ENCODE measurements at places on chromosomes 7 and 10.
A peak's percentile ranks its signal among the peaks of the same experiment; 100 is the strongest.

GRCh38 chr10:27503498-27504006, 552 bp upstream of the RAB18 start:
- DNase-seq, result no peak

DNA sequence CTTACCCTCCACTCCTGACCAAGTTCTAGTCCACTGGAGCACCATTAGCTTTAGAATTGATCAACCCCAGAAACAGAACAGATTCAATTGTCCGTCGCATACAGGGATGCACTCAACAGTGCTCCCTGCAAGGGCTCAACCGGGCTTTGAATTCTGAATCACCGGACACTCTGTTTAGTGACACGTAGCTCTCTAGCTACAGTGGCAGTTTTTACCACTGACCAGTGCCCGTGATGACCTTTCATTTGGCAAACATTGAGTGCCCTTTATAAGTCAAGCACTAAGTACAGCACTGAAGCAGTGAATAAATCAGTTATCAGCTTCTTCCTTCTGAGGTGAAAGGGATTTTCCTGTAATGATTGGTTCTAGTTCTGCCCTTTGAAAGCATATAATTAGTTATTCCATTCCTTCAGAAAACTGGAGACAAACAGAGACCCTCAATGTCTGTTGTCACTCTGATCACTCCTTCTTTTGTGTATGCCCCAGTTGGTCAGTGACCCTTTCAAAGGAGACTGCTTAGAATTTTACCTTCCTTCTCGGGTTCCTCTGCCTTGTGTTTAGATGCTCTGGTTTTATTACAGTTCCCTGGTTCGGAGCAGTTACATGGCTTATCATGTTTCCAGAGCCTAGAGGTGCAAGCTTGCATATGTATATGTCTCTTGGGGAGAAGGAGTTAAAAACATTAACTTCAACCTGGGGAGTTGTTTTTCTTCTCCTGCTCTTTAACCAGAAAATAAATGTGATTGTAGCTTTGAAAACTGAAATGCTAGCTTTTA, 68.9 kb downstream of the ZNF365 start:
- no peak for DNase-seq

- DNase-seq, result no peak
Observed at GRCh38 chr7:155356323-155357105, 58.8 kb downstream of the INSIG1 start.

- peak; percentile 56 for DNase-seq
Observed at GRCh38 chr7:33982425-33982786, 77.1 kb downstream of the BMPER start.

DNA sequence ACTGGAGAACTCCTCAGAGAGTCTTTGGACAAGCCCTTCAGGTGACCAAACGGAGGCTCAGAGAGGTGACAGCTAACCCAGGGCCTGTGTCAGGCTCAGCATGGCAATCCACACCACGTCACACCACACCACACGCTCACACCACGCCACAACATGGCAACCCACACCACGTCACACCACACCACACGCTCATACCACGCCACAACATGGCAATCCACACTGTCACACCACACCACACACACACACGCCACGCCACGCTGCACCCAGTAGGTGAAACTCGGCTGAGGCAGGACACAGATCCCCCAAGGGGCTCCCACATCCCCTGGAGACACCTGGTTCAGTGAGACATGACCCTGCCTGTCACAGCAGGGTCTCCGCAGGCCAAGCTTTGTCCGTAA, 107.3 kb downstream of the PDGFA start:
- DNase-seq, result no peak

GRCh38 chr7:33831389-33832141, 73.8 kb upstream of the BMPER start:
- DNase-seq, result peak; percentile 32

GRCh38 chr7:44112997-44113763, 9.0 kb downstream of the AEBP1 start:
- no peak for DNase-seq

DNA sequence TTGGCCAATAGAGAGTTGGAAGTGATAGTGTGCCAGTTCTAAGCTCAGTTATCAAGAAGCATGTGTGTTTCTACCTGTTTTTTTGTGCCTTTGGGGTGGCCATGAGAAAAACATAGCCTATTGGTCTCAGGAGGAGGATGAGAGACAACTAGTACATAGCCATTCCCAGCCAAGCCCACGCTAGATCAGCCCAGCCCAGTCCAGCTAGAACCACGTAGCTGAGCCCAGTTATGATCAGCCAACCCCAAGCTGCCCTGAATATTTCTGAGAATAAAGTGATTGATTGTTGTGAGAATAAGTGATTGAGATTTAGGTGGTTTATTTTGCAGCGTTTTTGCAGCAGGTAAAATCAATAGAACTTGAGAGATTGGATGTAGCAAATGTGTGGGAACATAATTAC, 15.9 kb downstream of the SORCS3 start:
- no peak for DNase-seq

DNA sequence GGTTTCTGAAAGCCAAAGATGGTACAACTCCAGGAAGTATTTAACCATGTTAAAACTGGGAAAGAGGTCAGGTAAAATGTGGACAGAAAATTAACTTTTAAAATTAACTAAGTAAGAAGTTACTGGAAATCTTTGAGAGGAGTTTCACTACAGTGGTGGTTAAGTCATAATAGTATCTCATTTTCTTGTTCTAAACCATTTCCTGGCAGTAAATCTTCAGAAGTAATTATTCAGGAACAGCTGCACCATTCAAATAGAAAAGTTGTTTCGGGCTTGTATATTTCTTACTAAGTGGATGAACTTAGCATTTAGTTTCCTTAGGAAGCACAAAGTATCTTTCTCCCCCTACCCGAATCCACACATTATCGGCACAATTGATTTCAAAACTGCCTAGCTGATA, 27.1 kb downstream of the COPG2 start:
- no peak for DNase-seq

DNA sequence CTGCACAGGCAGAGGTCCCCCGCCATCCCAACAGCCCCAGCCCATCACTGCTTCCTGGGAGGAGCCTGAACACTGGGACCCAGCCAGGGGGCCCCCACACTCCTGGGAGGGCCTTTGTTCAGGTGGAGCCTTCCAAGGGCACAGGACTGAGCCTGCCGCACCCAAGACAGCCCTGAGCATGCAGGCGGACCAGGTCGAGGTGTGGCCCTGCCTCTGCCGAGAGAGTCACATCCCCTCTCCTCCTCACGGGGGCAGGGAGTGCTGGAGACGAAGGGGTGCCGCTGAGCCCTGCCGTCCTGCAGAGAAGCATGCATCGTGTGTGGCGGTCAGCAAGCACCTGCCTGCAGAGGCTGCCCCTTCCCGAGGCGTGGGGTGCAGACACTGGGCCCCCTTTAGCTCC, 7.3 kb upstream of the MAFK start:
- no peak for DNase-seq

DNA sequence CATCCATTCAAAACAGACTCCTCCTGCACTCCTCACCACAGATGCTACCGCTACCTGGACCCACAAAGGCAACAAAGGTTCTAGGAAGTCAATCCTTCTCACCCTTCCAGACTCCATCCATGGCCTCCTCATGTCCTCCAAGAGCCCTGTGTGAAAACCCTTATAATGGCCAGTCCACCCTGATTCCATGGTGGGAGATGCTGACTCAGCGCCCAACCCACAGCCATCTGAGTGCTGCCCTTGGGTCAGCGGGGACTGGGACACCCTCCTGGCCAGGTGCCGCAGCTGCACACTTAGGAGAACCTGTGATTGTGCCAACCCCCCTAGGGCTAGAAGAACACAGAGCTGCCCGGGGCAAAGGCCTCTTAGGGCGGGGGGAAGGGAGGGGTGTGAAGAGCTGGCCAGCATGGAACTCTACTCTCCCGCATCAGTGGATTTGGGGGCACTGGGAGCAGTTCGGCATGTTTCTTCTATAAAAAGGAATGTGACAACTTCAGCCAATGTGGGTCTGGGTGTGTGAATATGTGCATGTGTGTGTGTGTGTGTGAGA, 25.4 kb downstream of the TMEM273 start:
- no peak for DNase-seq

DNA sequence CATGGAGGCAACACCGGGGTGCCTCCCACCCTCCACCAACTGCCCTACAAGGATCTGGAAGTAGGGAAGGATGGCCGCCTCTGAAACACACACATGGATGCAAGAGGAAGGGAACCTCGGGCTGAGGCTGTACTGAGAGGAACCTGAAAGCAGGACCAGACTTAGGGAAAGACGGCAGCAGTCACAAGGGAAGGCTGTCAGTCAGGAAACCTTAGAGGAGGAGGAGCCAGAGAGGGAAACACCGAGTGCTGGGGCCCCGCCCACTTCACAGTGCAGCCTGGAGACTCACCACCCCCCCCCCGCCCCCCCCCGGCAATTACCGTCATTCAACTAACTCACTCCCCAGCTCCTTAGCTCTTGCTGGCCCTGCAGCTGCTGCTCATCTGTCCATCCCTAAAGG, 2.5 kb downstream of the CYREN start:
- no peak for DNase-seq

GRCh38 chr7:31492086-31492485, 21.8 kb upstream of the ITPRID1 start:
- no peak for DNase-seq

DNA sequence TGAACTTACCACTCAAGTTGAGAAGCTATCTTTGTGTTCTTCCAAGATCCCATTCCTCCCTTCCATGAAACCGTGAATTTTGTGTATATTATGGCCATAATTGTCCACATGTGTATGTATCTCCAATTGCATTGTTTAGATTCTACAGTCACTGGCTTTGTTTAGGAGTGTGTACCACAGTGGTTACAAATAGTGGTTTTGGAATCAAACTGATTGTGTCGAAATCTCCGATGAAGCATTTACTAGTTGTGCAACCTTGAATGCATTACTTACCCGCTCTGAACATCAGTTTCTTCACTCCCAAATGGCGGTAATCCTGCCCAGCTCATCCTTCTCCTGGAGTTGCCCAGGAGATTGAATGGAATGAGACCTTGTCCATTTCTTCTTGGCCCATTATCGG, 145.0 kb upstream of the ZNF32 start:
- no peak for DNase-seq

DNA sequence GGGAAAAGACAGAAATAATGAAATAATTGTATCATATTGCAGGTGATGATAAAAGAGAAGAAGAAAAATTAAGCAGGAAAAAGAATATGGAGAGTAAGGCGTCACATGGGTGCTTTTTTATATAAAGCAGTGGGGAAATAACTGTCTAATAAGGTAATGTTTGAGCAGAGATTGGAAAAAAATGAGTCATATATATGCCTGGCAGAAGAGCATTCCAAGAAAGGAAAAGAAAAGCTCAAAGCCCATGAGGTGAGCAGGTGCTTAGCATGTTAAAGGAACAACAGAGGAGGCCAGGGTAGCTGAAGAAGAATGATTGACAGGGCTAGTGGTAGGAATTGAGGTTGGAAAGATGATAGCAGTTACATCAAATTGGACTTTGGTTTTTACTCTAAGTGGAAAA, 739.5 kb downstream of the SORCS1 start:
- no peak for DNase-seq

DNA sequence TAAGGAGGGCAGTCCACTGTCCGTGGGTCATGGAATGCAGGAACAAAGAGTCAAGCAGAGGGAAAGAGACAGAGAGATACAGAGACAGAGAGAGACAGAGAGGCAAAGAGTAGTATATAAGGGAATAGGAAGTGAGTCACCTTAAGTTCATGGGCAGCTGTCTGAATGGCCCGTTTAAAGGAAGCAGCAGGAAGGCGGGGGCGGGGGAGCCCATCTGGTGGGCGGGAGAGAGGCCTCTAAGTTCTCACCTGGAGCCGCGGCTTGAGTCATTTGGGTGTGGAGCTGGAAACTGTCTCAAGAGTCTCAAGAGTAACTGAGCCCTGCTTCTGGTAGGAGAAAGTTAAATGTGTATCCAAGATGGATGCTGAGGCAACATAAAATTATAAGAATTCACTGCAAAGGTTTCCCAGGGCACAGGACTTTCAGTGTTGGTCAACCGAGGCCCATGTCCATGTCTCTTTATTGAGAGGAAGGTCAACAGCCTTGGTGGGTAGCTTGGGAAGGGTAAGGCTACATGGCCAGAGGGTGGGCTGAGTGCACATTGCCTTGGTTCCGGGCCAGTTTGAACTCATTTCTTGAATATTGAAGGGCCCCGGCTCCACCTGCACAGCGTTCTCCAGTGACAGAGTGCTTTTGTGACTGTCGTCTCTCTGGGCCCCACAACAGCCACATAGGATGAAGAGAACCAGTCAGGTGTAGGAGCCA, 85.5 kb upstream of the CACUL1 start:
- no peak for DNase-seq

- DNase-seq, result no peak
Observed at GRCh38 chr7:36648441-36648840, 75.9 kb downstream of the AOAH start.

DNA sequence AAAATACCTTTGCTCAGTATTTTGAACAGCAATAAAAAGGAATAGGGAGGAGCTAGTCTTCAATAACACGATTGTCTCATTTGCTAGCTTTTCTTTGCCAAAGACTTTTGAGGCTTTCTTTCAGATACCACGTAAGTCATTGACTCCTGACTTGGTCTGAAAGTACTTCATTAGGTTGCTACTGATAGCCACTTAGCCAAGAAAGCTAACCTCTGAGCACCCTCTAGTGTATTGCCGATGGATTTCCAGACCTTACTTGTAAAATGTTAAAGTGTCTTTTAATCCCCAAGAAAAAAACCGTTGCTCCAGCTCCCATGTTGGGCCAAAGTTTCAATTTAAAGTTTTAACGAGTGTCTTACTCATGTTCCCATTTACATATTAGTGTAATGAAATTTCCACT, 63.4 kb upstream of the STRIP2 start:
- no peak for DNase-seq

DNA sequence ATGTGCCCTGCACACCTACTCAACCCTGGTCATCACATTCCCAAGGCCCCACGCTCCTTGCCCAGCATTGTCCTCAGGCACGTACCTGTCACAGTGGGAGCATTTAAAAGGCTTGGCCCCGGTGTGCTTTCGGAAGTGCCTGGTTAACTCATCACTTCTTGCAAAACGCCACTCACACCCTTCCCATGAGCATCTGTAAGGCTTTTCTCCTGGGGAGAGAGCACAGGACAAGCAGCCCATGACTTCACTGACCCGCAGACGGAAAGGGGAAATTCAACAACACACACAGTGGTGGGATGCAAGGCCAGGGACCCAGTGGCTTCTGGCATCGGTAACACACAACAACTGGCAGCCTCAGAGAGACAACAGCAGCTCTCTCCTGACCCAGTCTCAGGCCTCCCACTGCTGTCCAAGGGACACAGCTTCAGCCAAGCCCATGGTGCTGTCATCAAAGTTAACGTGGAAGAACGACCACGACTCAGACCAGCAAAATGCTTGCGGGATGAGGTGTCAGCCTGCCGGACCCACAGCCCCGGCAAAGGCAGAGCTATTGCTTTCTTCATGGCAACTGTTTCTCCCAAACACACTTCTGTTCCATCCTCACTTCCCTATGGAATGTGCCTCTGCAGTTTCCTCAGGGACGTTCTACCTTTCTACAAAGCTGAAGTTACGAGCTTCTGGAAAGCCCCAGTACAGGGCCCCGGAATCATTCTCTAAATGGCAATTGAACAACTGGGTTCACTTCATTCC, 4.8 kb downstream of the KLF6 start:
- no peak for DNase-seq

DNA sequence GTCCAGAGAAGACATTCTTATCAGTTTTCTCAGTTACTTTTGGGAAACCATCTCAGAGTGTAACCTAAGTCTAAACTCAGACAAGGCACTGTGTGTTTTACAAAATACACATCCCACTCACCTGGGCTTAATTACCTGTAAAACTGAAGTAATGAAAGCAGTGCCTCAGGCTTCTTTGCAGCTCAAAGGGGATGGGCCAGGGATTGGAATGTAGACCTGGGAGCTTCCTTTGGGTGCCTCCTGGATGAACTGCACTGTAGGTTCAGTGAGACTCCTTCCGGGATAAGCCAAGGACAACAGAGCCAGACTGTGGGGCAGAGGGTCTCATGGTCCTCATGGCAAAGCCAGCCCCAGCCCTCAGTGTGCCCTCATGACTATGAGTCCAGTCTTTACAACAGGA, 672.4 kb upstream of the GALNT17 start:
- no peak for DNase-seq
